Cardiac fibroblast (primary cell): ENCODE measurements at places on chromosomes 1 and 21.

DNA sequence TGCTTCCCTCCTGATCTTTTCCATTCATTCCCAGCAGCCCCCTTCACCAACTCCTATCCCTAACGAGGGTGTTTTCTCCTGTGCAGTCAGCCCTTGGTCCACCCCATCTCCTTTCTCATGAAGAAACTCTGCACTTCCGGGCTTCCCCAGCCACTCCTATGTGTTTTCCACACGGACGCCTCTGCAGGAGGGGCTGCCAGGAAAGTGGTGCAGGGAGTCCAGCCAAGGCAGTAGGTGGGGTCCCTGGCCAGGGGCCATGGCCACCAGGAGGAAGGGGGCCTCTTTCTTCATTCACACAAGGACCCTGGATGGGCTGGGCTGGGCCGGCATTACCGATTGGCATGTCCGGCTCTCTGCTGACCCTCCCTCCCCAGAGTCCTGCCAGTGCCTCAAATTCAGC is 72.8 kb upstream of the EFHD2 start:
- no peak for DNase-seq

DNA sequence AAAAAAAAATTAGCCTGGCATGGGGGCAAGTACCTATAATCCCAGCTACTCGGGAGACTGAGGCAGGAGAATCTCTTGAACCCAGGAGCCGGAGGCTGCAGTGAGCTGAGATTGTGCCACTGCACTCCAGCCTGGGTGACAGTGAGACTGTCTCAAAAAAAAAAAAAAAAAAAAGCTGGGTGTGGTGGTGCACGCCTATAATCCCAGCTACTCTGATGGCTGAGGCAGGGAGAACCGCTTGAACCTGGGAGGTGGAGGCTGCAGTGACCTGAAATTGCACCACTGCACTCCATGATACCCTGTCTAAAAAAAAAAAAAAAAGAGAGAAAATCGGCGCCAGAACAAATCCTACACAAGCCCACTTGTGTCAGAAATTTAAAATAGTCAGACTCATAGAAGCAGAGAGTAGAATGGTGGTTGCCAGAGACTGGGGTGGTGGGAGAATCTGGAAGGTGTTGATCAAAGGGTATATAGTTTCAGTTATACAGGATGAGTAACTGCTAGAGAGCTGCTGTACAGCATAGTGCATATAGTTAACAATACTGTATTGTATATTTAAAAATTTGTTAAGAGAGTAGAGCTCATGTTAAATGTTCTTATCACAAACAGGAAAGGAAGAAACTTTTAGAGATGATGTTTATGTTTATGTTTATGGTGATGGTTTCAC is 9.6 kb downstream of the DIP2A start:
- DNase-seq, result no peak

DNA sequence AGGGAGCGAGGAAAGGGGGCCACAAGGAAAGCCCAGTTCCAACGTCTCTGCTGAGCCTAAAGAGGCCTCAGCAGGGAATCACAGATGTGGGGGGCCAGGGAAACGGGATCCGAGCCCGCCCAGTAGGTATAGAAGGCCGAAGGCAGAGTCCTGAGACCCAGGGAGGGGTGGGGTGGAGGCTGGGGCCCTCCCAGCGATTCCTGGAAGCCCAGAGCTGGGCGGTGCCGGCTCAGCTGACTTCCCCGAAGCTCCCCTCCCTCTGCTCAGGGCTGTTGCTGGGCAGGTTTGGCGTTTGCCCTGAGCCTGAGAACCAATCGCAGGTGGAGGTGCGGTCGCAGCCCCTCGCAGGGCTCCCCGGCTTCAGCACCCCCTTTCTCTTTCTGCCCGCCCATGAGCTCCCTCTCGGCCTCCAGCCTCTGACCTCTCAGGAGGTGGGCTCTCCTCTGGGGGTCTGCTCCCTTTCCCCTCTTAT is 12.8 kb downstream of the ADAMTSL4 start:
- peak; percentile 98 for DNase-seq

DNA sequence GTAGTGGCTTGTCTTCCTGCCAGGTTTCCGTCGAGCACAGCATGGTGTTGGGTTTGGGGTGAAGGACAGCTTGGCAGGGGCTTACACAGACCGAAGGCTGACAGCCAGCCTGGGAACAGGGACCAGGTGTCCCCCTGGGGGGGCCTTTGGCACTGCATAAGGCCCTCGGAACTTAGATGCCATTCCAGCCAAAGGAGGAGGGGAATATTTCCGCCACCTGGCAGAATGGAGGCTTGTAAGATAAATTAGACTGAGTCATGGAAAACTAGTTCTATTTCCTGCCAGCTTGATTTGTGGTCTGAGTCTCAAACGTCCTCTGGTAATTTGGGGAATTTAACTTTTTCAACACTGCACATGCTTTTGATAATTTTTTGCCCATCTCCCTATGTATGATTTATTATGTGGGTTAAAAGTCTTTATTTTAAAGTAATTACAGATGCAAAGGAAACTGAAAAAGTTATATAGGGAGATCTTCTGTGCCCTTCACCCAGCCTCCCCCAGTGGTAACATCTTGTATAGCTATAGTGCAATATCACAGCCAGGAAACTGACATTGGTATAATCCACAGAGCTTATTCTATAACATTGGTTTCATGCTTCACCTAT is 11.5 kb upstream of the TMEM51 start:
- DNase-seq, result peak; percentile 70

GRCh38 chr1:5911871-5912271 is 80.4 kb downstream of the NPHP4 start:
- DNase-seq, result no peak
